ENCODE measurements at places on chromosomes 11 and 22. TPM values are rescaled to one million over a fixed set of nuclear protein-coding genes. Genes with fewer than 3 reads are reported as not detected.

DNA sequence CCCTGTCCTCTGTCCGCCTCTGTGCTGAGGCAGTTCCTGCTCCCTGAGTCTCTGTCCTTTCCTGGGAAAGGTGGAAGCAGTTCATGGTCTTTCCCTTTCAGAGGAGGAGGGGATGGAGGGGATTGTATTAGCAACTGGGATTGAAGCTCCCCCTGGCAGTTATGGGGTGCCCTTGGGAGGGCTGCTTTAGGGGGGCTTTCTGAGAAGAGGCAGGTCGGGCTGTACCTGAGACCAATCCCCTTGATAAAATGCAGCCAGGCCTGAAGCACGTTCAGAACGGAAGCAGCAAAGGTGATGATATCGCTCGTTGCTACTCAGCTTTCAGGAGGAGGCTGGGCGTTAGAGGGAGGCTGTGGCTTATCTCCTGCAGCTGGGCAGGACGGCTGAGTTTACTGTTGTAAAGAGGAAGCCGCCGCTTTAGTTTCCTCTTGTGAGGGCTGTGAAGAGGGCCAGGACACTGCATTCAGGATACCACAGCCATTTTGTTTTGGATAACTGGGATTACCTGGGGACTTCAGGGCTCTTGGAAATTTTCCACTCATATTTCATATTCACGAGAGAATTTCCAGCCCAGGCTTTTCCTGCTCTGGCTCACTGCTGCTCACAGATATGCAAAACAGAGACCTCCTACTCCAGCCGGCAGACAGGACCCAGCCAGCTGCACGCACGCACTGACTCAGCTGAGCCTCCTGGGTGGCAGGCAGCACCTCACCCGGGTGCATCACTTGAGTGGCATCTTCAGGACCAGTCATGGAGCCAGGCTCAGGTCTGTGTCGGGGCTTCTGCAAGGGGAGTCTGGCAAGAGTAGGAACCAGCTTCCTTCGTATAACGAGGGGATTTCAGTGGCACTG lies 798 bp downstream of the AMPD3 start:
- peaks cover 2% of the 10 kb centered on the region for H3K36me3 ChIP-seq
- peaks cover 48% of the 10 kb centered on the region for H3K4me1 ChIP-seq
- peak overlapping the region; percentile 61 for H3K27ac ChIP-seq
- no peaks in the 10 kb centered on the region for H3K27me3 ChIP-seq

DNA sequence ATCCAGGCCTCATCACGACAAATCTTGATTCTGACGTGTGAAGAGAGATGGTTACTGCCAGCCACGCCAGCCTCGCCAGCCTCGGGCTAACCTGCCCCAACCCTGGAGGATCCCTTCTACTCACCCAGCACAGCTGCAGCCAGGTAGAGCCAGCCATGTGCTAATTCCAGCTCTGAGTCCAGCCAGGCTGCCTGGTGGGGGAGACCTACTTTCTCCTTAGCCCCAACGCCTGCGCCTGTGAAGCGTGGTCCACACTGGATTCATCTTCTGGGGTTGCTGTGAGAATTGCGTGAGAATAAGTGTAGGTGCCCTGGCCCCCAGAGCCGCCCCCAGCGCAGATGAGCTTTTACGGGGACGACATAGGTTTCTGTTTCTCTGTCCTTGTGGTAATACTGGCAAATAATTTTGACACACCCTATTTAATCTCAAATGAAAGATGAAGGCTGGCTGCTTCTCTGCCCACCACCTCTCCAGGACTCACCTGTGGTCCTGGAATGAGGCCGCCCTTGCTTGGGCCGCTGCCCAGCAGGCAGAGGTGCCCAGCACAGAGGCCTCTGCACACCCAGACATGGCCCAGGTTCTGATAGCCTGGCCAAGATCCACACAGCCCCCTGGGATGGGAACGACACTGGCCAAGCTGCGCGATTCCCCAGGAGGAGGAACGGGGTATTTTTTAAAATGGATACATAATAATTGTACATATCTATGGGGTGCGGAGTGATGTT lies 528.4 kb downstream of the TBC1D22A start:
- no peak overlapping the region for H3K4me3 ChIP-seq
- no peak for DNase-seq
- no peaks in the 10 kb centered on the region for H3K36me3 ChIP-seq
- H3K27me3 ChIP-seq = no peaks in the 10 kb centered on the region

- H3K4me1 ChIP-seq = peaks cover 37% of the 10 kb centered on the region
- H3K4me3 ChIP-seq = no peak overlapping the region
- DNase-seq = no peak
- H3K27me3 ChIP-seq = no peaks in the 10 kb centered on the region
Measured at GRCh38 chr22:23236440-23237184, 56.3 kb downstream of the BCR start.

GRCh38 chr11:104588446-104588845 lies 309.8 kb downstream of the CASP12 start:
- no peaks in the 10 kb centered on the region for H3K36me3 ChIP-seq
- no peaks in the 10 kb centered on the region for H3K27me3 ChIP-seq
- H3K4me3 ChIP-seq = no peak overlapping the region
- no peaks in the 10 kb centered on the region for H3K4me1 ChIP-seq

The OR51B4 gene
- total RNA-seq = not detected

DNA sequence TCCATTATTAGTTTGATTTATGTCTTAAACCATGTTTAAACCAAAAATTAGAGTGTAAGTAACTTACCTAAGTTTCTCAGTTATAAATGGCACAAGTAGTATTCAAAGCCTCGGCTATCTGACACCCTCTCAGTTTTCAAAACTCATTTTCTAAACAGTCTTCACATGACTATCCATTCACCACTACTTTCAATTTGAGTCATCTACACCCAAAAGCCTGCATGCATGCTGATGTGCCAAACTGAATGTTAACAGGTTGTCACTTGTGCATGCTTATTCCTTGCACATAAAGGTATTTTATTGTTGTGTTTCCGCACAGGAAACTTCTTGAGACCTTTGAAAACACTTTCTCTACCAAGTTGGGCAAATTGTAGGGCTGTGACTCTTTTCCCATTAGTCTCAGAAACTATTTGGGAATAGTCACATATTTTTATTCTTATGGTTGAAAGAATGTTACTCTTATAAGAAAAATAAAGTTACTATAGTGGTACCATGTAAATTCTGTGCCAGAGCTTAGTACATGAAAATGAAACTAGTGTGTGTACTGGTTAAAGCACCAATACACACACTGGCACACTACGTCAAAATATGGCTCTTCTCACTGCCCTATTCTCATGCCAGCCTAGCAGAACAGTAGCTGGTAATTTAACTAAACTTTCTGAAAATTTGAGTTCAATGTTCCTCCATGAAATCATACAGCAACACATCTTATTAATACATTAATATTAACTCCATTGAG lies 2.2 kb upstream of the OR51E2 start:
- H3K4me3 ChIP-seq = no peak overlapping the region
- no peaks in the 10 kb centered on the region for H3K4me1 ChIP-seq
- H3K27me3 ChIP-seq = no peaks in the 10 kb centered on the region
- DNase-seq = no peak

GRCh38 chr22:24805790-24806662 lies at the start of gene SGSM1:
Gene SGSM1, plus strand, starts transcription at chr22:24806211. Its CDS starts 115 bp downstream, at chr22:24806326.
- H3K36me3 ChIP-seq = no peaks in the 10 kb centered on the region
- no peak within 1 kb of the TSS for H3K27ac ChIP-seq
- peaks cover 58% of the 10 kb centered on the region for H3K27me3 ChIP-seq

The MMP3 gene
- total RNA-seq = 0.28 TPM

The NPAT gene
- 16.9 TPM for total RNA-seq

- H3K4me1 ChIP-seq = no peaks in the 10 kb centered on the region
- H3K27ac ChIP-seq = no peak overlapping the region
- no peak for DNase-seq
- H3K27me3 ChIP-seq = no peaks in the 10 kb centered on the region
Measured at GRCh38 chr11:122004446-122004845, 111.6 kb downstream of the BLID start.

DNA sequence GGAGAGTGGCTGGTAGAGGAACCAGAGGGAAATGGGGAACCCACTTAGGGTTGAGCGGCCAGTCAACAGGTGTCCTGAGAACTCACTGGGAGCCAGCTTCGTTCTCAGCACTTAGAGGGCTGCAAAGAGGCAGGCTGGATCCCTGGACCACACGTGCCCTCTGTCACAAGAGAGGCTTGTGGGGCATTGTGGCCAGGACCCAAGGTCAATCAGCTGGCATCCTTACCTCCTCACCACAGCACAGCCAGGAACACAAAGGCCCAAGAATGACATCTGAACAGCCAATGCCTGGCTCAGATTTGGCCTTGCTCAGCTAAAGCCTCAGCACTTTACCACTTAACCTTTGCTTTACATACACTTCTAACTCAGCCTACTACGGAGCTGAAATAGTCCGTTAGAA lies 7.4 kb downstream of the MAPK8IP1 start:
- no peaks in the 10 kb centered on the region for H3K4me1 ChIP-seq
- H3K27me3 ChIP-seq = peaks cover 7% of the 10 kb centered on the region
- H3K36me3 ChIP-seq = no peaks in the 10 kb centered on the region

DNA sequence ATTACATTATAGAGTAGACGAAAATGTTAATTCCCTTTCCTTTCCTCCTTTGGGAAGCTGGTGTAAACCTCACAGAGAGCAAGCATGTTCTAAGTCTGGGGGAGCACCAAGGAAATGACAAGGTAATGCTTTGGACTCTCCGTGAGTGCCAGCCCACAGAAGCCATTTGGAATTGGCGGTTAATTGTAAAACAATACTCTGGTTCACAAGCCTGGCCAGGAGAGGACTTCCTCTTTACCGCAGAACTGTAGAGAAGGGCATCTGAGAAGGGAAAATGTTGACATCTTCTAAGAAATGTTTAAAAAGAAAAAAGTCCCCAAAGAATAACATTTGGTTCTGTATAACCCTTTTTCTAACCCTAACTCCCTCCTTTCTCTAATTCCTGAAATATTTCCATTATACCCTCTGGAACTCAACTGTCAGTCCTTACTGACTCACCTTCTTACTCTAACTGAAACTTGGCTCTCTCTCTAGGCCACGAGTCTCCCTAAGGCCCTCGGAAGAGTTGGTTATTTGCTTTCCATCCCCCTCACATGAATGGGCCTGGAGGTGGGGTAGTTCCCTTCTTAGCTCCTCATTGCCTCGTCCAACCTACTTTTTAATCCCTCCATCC lies 379.8 kb downstream of the SOX6 start:
- H3K4me1 ChIP-seq = no peaks in the 10 kb centered on the region
- H3K4me3 ChIP-seq = no peak overlapping the region
- H3K27ac ChIP-seq = no peak overlapping the region
- DNase-seq = no peak
- H3K36me3 ChIP-seq = no peaks in the 10 kb centered on the region

DNA sequence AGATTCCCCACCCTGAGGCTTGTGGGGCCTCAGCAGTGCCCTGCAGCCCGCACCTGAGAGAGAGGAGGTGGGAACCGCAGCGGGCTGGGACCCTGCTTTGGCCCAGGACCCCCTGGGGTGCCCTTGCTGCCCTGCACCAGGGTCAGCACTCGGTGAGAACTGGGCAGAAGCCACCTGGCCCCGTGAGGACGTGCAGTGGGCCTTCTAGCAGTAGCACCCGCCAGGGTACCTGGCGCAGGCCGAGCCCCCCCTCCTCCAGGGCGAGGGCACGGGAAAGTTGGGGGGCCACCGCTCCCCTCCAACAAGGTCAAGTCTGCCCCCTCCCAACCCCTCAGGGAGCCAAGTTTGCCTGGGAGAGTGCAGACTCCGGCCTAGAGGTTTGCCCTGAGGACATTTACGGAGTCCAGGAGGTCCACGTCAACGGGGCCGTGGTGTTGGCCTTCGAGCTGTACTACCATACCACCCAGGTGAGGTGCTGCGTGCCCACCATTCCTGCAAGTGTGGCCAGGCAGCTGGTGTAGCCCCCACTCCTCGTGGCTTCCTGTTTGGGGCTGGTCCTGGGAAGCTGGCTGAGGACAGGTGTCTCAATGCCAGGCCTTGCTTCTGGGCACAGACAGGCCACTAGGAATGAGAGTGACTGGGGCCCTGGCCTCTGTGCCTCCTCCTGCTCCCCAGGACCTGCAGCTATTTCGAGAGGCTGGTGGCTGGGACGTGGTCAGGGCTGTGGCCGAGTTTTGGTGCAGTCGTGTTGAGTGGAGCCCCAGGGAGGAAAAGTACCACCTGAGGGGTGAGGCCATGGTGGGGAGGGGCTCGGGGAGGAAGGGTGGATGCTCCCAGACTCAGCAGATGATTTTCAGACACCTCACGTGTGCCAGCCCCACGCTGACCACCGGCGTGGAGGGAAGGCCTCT lies 3.5 kb downstream of the PGGHG start:
- H3K4me1 ChIP-seq = peaks cover 10% of the 10 kb centered on the region
- no peak overlapping the region for H3K27ac ChIP-seq
- H3K36me3 ChIP-seq = peaks cover 40% of the 10 kb centered on the region

The BRMS1 gene
- 43.1 TPM for total RNA-seq

GRCh38 chr22:39097098-39098020 lies at the start of gene APOBEC3H:
Gene APOBEC3H, plus strand, starts transcription at chr22:39097244. Its CDS starts 3,035 bp downstream, at chr22:39100279.
- H3K36me3 ChIP-seq = no peaks in the 10 kb centered on the region
- peak within 1 kb of the TSS; percentile 67 for H3K27ac ChIP-seq
- no peak within 1 kb of the TSS for H3K4me3 ChIP-seq
- H3K4me1 ChIP-seq = peaks cover 37% of the 10 kb centered on the region

GRCh38 chr11:112613051-112613972 lies 347.9 kb upstream of the NCAM1 start:
- no peaks in the 10 kb centered on the region for H3K36me3 ChIP-seq
- DNase-seq = no peak
- H3K27me3 ChIP-seq = no peaks in the 10 kb centered on the region
- no peak overlapping the region for H3K4me3 ChIP-seq

DNA sequence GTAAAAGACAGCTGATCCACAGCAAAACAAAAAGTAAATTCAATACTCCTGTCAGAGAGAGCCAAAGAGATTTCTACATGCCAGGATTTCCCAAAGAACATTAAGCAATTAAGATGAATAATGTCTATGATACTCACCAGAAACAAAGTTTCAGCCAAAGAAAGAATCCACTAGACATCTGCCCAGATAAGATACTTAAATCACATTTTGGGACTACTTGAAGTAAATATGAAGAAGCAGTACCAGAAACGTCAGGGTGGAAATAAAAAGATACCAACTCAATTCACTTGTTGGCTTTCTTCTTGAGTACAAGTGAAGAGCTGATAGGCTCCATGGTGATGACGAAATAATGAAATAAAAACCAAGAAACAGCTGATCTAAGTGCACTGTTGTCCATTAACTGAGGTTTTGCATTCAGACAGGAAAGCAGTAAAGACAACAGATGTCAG lies 31.6 kb upstream of the ARHGAP32 start:
- H3K4me3 ChIP-seq = no peak overlapping the region
- DNase-seq = no peak
- H3K27me3 ChIP-seq = no peaks in the 10 kb centered on the region
- H3K4me1 ChIP-seq = no peaks in the 10 kb centered on the region
- no peak overlapping the region for H3K27ac ChIP-seq

GRCh38 chr11:127383026-127383425 lies 382.5 kb upstream of the KIRREL3 start:
- no peaks in the 10 kb centered on the region for H3K27me3 ChIP-seq
- no peaks in the 10 kb centered on the region for H3K4me1 ChIP-seq
- H3K36me3 ChIP-seq = no peaks in the 10 kb centered on the region
- H3K27ac ChIP-seq = no peak overlapping the region
- no peak overlapping the region for H3K4me3 ChIP-seq
- DNase-seq = no peak

DNA sequence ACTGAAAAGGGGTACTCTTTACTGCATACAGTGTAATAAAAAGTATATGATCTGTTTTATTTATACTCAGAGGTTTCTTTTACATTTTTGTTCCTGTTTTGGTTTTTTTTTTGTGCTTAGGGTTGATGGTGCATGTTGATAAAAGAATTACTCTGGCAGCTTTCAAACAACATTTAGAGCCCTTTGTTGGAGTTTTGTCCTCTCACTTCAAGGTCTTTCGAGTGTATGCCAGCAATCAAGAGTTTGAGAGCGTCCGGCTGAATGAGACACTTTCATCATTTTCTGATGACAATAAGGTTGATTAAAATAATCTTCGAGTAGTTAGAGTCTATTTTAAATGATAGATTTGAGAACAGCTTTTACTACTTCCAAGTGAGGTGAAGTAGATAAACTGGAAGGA lies 60.6 kb downstream of the DKK3 start:
- H3K4me1 ChIP-seq = no peaks in the 10 kb centered on the region
- no peak overlapping the region for H3K4me3 ChIP-seq
- DNase-seq = no peak
- peaks cover 61% of the 10 kb centered on the region for H3K36me3 ChIP-seq
- no peaks in the 10 kb centered on the region for H3K27me3 ChIP-seq

The COA4 gene
- total RNA-seq = 58.3 TPM

The ZNF214 gene
- total RNA-seq = 0.57 TPM
